ENCODE measurements at places on chromosomes 4 and X. TPM values are rescaled to one million over a fixed set of nuclear protein-coding genes. Genes with fewer than 3 reads are reported as not detected.

BCAP31 gene
- total RNA-seq, result 150 TPM

NLGN4X gene
- total RNA-seq, result 66.9 TPM

CHIC1 gene
- 11.4 TPM for total RNA-seq

TLR1 gene
- total RNA-seq, result 0.34 TPM

PABPC5 gene
- total RNA-seq, result 1.7 TPM

RHOXF1 gene
- total RNA-seq, result not detected

DNA sequence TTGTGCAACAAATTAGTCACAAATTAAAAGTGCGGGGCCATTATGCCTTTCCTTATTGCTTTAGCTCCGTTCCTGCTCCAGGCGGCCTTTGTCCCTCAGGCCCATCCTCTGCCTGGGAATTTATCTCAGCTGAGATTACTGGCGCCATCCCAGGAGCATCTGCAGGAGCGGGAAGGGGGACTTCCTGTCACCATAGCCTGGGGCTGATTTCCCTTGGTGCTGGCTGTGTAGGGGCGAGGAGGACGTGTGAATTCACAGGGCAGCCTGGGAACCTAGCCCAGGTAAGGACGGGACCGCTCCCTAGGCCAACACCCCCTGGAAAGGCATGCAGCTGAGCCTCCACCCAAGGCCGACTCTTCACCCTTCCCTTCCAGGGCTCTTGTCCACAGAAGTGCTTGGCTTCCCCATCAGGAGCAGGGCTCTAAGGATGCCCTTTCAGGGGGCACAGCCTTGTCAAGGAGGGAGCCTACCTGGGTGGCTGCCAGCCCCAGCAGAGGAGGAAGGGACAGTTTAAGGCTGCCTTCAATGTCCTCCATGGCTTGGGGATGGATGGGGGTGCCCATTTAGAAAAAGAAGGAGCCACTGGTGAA is 72.6 kb upstream of the NKX1-1 start:
- no peak overlapping the region for H3K27ac ChIP-seq
- DNase-seq, result peak; percentile 5
- no peaks in the 10 kb centered on the region for H3K4me1 ChIP-seq
- peaks cover 19% of the 10 kb centered on the region for H3K27me3 ChIP-seq
- H3K36me3 ChIP-seq, result no peaks in the 10 kb centered on the region

DNA sequence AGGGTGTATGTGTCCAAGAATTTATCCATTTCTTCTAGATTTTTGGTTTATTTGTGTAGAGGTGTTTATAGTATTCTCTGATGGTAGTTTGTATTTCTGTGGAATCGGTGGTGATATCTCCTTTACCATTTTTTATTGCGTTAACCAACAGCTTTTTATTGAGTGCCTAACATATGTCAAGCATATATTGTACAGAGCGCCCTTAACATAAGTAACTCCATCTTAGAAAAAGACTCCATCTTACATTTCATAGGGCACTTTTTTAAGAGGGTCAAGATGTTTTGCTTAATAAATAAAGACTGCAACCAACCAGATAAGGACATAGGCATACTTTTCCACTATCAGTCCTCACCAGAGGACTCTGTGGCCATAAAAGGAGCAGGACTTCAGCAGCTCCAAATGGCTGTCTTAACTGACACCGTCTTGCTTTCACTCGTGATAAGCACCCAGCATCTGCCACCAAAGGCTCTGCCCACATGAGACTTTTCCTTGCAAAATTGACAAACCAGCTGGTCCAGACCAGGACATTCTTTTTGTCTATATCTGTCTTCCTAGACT is 75.0 kb downstream of the HS6ST2 start:
- no peak overlapping the region for H3K27ac ChIP-seq
- no peak overlapping the region for H3K4me3 ChIP-seq
- DNase-seq, result no peak

- H3K36me3 ChIP-seq, result no peaks in the 10 kb centered on the region
- H3K4me1 ChIP-seq, result no peaks in the 10 kb centered on the region
- no peak overlapping the region for H3K4me3 ChIP-seq
- no peak for DNase-seq
- H3K27ac ChIP-seq, result no peak overlapping the region
Measured at GRCh38 chrX:5774446-5774845, 454.2 kb downstream of the NLGN4X start.

- no peaks in the 10 kb centered on the region for H3K27me3 ChIP-seq
- no peak for DNase-seq
- H3K4me3 ChIP-seq, result no peak overlapping the region
- no peak overlapping the region for H3K27ac ChIP-seq
- peaks cover 11% of the 10 kb centered on the region for H3K4me1 ChIP-seq
Measured at GRCh38 chr4:54373718-54374210, 144.7 kb downstream of the PDGFRA start.

- no peak overlapping the region for H3K4me3 ChIP-seq
- no peak overlapping the region for H3K27ac ChIP-seq
- no peak for DNase-seq
- H3K27me3 ChIP-seq, result no peaks in the 10 kb centered on the region
Measured at GRCh38 chrX:63855896-63856295, 70.9 kb upstream of the ARHGEF9 start.

GRCh38 chr4:109930464-109930863 is 17.8 kb downstream of the EGF start:
- H3K27ac ChIP-seq, result no peak overlapping the region
- H3K27me3 ChIP-seq, result peaks cover 5% of the 10 kb centered on the region
- no peaks in the 10 kb centered on the region for H3K36me3 ChIP-seq

- H3K4me1 ChIP-seq, result peaks cover 11% of the 10 kb centered on the region
- no peaks in the 10 kb centered on the region for H3K36me3 ChIP-seq
- H3K27me3 ChIP-seq, result no peaks in the 10 kb centered on the region
- no peak for DNase-seq
- H3K27ac ChIP-seq, result no peak overlapping the region
Measured at GRCh38 chr4:15348236-15348635, 79.6 kb upstream of the C1QTNF7 start.

DNA sequence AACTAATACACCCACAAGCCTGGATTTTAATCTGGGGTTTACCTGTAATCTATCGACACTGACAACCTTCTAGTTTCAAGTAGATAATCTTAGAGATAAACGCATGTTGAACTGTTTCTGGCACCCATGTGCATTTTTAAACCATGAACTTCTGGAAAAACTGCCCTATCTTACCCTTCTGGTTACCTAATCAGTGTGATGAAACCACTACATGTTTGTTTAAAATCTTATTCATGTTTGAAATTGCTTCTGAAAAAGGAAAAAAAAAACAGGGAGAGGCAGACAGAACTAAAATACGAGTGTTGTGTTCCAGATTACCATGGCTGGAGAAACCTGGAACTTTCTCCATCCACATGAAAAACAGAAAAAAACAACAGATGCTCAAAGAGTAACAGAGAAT is 139.3 kb downstream of the MID1IP1 start:
- DNase-seq, result no peak
- H3K36me3 ChIP-seq, result peaks cover 3% of the 10 kb centered on the region
- no peaks in the 10 kb centered on the region for H3K4me1 ChIP-seq
- H3K27ac ChIP-seq, result no peak overlapping the region

DNA sequence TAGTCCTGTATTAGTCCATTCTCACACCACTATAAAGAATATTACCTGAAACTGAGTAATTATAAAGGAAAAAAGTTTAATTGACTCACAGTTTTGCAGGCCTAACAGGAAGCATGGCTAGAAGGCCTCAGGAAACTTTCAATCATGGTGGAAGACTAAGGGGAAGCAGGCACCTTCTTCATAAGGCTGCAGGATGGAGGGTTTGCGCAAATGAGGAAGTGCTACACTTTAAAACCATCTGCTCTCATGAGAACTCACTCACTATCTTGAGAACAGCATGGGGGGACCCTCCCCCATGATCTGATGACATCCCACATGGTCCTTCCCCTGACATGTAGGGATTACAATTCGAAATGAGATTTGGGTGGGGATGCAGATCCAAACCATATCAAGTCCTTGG is 12.1 kb upstream of the MAGEA11 start:
- DNase-seq, result no peak
- peaks cover 7% of the 10 kb centered on the region for H3K27me3 ChIP-seq
- no peak overlapping the region for H3K27ac ChIP-seq
- H3K4me1 ChIP-seq, result no peaks in the 10 kb centered on the region
- no peak overlapping the region for H3K4me3 ChIP-seq

GRCh38 chr4:136864604-136865185 is 667.6 kb downstream of the PCDH18 start:
- H3K36me3 ChIP-seq, result no peaks in the 10 kb centered on the region
- H3K4me3 ChIP-seq, result no peak overlapping the region
- H3K27me3 ChIP-seq, result no peaks in the 10 kb centered on the region
- no peak overlapping the region for H3K27ac ChIP-seq
- peaks cover 19% of the 10 kb centered on the region for H3K4me1 ChIP-seq

DNA sequence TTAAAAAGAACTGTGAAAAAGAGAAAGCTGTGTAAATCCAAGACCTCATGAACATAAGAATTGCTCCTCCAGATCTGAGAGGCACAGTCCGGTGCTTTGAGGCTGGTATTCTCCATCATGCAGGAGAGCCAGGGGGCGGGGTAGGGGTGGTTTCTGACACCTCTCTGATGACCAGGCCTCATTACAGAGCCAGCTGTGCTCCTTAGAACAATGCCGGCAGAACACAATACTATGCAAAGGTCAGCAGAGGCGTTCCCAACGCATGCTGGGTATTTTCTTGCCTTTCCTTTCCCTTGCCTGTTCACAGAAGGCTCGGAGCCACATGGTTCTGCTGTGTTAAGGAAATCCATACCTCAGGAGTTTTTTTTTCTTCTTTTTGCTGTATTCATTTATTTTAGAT is 91.2 kb upstream of the SOD3 start:
- no peak overlapping the region for H3K27ac ChIP-seq
- peaks cover 9% of the 10 kb centered on the region for H3K4me1 ChIP-seq
- peaks cover 4% of the 10 kb centered on the region for H3K27me3 ChIP-seq

- peaks cover 36% of the 10 kb centered on the region for H3K36me3 ChIP-seq
- no peak overlapping the region for H3K4me3 ChIP-seq
- DNase-seq, result no peak
Measured at GRCh38 chr4:58617226-58617625, 1507.0 kb upstream of the IGFBP7 start.

- H3K27me3 ChIP-seq, result no peaks in the 10 kb centered on the region
- H3K4me1 ChIP-seq, result peaks cover 2% of the 10 kb centered on the region
- no peak overlapping the region for H3K27ac ChIP-seq
- no peak for DNase-seq
- H3K36me3 ChIP-seq, result no peaks in the 10 kb centered on the region
Measured at GRCh38 chr4:88706574-88706973, 8.9 kb upstream of the NAP1L5 start.

- H3K27ac ChIP-seq, result no peak overlapping the region
- H3K27me3 ChIP-seq, result no peaks in the 10 kb centered on the region
- DNase-seq, result no peak
- H3K4me1 ChIP-seq, result no peaks in the 10 kb centered on the region
Measured at GRCh38 chr4:46949822-46950221, 40.8 kb upstream of the COX7B2 start.

DNA sequence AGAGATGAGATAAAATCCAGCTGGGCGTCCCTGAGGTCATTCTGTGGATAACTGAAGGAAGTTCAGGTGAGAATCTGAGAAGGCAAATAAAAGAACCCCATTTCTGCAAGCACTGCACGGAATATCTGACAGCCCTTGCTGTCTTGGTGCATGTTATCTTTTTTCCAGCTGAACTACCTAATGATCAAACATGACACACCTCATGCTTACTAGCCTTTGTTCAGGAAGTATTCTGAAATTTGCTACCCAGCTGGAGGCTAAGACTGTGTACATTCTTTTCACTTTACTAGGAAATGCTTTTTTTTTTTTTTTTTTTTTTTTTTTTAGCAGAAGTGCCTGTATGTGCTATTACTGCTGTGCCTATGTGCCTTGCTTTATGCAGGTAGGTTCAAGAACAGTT is 718.1 kb downstream of the SMARCA1 start:
- no peaks in the 10 kb centered on the region for H3K27me3 ChIP-seq
- peaks cover 20% of the 10 kb centered on the region for H3K36me3 ChIP-seq
- DNase-seq, result no peak

DNA sequence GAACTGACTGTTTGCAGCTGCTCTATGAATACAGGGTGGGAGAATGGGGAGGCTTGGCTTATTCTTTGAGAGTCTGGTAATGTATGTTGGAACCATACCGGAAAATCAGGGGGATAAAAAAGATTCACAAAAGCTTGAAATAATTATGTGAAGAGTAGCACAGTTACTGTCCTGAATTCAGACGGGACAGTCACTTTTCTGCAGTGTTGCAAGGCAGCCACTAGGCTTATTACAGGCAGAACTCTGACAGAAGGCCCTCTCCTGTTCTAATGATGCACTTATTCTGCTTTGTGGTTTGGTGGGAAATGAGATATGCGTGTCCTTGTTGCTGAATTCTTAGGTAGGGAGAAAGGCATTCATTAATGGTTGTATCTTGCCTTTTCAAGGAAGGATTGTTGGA is 37.2 kb downstream of the GUCY1B1 start:
- DNase-seq, result no peak
- H3K27me3 ChIP-seq, result no peaks in the 10 kb centered on the region
- peaks cover 5% of the 10 kb centered on the region for H3K4me1 ChIP-seq
- no peaks in the 10 kb centered on the region for H3K36me3 ChIP-seq
- H3K27ac ChIP-seq, result no peak overlapping the region

DNA sequence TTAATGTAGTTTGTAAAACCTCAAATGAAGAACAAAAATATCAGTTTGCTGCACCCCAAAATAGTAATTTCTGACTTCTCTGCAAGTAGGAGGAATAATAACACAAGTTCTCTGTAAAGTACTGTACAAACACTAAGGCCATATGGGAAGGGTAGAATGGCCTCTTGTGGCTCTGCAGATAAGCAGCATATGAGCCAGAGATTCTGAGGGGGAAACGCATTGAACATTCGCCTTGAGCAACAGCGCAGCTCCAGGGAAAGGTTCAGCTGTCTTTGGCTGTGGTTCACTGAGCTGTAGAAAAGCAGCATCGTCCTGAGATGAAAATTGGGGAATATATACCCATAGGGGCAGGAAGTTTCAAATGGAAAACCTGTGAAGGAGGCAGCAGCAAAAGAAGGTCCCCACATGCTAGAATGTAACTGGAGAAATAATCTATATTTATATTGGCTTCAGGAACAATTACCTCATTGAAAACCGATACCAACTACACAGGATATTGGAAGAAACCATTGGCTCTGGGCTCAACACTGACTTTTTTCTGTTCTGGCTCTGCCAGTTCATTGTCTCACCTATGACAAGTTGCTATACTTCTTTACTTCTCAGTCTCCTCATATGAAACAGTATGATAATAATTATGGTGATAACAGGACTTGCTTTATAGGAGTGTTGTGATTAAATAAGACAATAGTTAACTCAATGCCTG is 357.6 kb upstream of the CPEB2 start:
- no peaks in the 10 kb centered on the region for H3K27me3 ChIP-seq
- no peak overlapping the region for H3K4me3 ChIP-seq
- H3K27ac ChIP-seq, result no peak overlapping the region
- DNase-seq, result no peak

DNA sequence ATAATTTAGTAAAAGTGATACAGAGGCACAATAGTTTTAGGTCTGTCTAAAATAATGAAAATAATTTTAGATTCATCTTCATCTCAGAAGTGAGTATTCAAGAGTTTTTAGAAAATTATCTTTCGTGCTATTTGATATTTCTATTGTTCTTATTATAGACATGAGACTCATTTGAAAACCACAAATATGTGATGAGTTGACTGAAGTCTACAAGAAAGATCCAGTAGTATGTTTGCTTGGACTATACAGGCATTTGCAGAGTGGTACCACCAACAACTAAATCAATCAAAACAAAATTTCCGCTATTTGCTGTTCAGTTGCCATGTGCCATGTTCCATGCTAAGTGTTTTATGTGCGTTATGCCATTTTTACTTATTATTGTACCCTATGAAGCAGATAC is 1318.5 kb downstream of the STIM2 start:
- H3K27ac ChIP-seq, result no peak overlapping the region
- DNase-seq, result no peak
- H3K4me3 ChIP-seq, result no peak overlapping the region
- H3K4me1 ChIP-seq, result no peaks in the 10 kb centered on the region

All from WTC11 (cell line).